ENCODE measurements at places on chromosomes 12 and 14.

DNA sequence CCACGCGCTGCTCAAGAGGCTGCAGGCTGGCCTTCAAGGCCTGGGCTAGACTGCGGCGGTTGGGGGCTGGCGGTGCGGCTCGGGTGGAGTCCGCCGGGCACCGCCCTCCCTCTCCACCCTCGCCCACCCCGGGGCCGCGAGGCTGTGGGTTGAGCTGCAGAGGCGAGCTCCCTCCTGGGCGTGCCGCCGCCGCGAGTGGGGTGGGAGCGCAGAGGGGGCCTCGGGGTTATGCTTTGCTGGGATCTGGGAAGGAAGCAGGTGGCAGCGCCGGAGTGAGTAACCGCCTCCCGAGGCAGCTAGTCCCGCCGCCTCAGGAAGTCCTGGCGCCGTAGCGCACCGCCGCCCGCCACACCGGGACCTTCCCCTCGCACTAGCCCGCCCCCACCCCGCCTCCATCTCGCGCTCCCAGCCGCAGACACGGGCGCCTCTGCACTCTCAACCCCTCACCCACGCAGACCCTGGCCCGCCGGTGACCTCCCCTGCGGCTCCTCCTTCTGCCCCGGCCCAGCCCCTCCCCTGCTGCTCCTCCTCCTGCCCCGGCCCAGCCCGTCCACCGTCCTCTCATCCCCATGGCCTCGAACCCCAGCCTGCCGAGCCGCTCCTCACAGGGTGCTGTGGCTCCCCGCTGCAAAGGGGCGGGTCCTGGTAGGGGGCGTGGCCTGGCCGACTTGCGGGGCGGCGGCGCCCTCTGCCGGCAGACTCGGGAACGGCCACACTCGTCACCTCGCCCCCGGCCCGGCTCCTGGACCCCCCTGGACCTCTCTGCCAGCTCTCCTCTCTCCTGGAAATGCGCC lies 16.6 kb downstream of the TAMALIN start:
- peak; percentile 92 for DNase-seq

GRCh38 chr14:74945261-74945851 lies 10.0 kb downstream of the PGF start:
- DNase-seq = peak; percentile 43

DNA sequence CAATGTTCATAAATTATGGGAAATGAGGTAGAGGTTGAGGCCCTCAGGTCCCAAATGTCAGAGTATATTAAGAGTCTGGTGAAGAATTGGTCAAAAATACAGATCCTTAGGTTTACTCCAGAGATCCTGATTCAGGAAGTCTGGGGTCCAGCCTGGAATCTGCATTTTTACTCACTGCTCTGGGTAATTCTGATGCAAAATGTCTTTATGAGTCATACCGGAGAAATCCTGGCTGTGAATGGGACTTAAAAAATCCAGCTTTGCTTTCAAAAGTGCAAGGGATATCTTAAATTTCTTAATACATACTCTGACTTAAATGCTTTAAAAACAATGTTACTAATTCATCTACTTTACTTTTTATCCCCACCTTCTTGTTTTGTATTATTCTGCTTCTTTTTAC lies 74.5 kb downstream of the FERMT2 start:
- DNase-seq = no peak

DNA sequence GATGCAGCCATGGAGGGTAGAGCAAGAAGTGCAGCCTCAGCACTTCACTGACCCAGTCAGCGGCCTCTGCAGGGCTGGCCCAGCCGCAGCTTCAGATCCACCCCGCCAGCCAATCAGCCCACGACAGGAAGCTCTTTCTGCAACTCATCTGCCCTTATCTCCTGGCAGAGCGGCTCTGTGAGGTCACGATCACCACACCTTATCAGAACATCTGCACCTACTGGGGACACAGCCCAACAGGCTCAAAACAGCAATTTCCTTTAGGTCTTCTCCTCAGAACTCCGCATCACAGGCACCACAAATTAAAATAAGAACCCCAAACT lies 287.3 kb downstream of the BCL11B start:
- DNase-seq = no peak

DNA sequence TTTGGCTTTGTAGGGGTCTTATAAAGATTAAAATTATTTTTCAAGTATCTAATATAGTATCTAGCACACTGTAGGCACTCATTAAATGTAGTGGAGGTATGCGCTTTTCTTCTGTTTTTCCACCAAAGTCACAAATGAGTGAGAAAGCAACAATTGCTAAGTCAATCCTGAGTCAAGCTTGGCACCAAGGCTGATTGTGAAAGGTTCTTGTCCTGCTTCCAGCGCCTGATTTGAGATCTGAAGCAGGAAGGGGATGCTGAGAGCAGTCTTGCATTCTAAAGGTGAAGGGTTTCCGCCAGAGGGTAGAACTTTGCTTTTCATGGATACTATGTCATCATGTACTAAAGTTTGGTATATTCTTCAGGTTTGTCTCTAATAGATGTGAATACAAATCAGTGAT lies 64.9 kb upstream of the DAAM1 start:
- no peak for DNase-seq

GRCh38 chr14:102445066-102445465 lies 64.5 kb downstream of the ANKRD9 start:
- no peak for DNase-seq

DNA sequence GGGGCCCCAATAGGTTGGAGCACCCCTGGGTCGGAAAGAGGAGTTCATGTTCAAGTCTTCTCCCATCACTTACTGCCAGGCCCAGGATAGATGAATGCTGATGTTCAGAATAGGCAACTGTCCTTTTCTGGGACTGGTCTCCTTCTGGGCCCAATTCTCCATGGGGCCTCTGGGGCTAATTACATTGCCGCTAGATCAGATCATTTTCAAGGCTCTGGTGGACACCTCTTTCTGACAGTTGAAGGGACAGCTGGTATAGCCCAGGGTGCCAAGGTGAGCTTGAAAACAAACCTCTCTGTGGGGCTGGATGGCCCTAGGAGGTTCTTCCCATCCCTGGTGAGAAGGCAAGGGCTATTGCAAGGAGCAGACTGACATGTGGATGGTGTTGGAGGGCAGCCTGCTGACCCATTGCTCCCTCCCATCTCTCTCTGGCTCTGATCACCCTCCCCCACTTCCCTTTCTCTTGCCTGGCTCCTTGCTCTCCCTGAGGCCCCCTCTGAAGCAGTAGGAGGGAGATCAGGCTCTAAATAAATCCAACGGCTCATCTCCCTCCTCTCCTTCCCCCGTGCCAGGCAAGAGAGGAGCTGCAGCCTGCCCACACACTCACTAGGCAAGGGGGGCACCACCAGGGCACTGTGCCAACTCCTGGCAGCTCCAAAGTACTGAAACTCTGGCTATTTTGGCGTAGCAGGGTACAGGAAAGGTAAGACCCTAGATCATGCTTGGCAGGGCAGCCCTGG lies 1.9 kb downstream of the CACNB3 start:
- DNase-seq = no peak

- DNase-seq = peak; percentile 87
Measured at GRCh38 chr14:30214461-30215090, 286.9 kb upstream of the PRKD1 start.

GRCh38 chr14:94244182-94244581 lies 48.9 kb downstream of the SERPINA10 start:
- peak; percentile 1 for DNase-seq

GRCh38 chr12:24038211-24038997 lies 88.9 kb upstream of the SOX5 start:
- no peak for DNase-seq

GRCh38 chr14:34665785-34666435 lies 36.0 kb upstream of the SNX6 start:
- DNase-seq = peak; percentile 39

GRCh38 chr14:67934862-67935261 lies 115.3 kb downstream of the RAD51B start:
- DNase-seq = no peak

GRCh38 chr14:71742485-71742884 lies 189.7 kb upstream of the RGS6 start:
- no peak for DNase-seq

- DNase-seq = peak; percentile 70
Measured at GRCh38 chr12:121781484-121781997, 11.9 kb downstream of the RHOF start.

DNA sequence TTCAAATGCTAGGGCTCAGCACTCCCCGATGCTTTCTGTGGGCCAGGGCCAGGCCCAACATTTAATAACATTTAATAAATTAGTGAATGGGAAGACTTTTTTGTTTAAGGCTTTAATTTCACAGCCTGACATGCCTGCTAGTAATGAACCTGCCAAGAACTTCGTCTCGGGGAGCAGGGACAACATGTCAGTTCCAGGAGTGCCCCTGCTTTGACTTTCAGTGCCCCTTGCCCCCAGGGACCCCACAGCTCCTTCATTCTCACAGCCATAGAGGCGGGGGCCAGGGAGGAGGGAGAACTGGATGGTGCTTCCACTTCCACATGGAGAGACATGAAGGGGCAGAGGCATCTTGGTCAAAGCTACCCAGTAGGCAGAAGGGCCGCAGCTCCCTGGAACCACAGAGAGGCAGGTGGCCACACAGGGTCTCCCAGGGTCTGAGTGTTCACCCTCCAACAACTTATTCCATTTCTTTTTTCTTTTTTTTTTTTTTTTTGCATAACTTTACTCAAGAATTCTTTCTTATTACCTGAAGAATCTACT lies 66.0 kb upstream of the DDX11 start:
- no peak for DNase-seq

- no peak for DNase-seq
Measured at GRCh38 chr14:65838565-65838964, 426.0 kb downstream of the FUT8 start.

DNA sequence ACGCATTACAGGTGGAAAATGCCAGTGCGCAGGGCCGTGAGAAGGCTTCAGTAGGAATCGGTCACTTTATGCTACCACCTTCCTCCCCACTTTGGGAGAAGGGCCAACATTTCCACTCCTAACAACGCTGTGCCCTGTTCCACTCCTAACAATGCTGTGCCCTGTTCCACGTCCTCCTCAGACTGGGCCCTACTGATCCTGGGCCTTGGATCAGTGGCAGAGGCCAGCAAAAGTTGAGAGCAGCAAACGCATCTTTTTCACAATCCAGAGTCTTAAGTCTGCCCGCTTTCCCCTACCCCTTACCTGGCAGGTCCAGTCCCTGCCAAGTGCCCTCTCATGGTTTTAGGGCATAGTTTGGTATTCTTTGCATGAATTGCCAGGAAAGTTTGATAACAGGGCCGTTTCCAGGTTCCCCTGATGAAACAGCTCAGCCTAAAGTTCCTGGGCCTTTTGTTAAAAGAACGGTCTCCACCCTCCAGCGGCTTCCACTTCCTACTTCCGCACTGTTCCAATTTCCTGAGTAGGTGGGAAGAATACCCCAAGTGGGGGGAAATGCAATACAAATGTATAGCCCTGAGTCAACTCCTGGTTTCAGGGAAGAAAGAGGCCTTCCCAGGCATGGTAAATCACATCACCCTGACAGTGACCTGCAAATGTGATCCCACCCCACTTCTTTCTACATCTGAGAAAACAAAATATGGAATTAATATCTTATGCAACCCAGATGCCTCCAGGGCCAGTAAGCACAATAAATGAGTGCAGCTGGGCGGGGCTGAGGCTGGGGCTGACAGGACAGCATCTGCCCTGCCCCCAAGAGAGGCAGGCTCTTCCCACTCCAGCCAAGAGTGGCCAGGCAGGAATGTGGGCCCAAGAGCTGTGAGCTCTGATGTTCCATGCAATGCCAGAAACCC lies 15.0 kb downstream of the KCTD10 start:
- DNase-seq = peak; percentile 75

GRCh38 chr14:76808990-76809389 lies 3.7 kb downstream of the ANGEL1 start:
- DNase-seq = no peak

- DNase-seq = no peak
Measured at GRCh38 chr12:71710276-71711125, 24.6 kb downstream of the TMEM19 start.

DNA sequence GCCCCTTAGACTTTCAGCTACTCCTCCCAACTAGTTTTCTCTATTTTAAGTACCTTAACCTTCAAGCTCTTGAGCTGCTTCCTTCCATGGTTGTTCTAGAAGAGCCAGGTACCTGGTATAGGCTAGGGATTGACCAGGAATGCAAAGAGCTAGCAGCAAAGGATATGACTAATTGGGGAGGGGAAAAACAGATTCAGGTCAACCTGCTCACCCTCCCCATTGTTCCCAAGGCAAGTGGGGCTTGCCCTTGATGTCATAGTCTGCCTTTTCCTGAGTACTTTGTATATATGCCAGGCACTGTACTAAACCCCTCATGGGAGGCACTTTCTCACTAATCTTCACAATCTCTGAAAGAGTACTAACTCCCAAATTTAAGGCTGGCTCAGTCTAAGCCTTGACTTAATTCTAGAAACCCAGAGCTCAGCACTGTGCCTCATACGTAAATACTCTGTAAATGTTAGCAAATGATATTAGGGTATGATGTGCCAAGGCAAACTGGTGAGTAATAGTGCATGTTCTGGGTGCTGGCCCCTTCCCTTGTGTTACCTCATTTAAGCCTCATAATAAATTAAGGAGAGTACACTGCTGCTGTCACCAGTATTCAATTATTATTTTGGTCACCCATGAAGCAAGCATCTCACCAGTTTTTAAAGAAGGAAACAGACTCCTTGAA lies 42.2 kb downstream of the SUDS3 start:
- DNase-seq = no peak

DNA sequence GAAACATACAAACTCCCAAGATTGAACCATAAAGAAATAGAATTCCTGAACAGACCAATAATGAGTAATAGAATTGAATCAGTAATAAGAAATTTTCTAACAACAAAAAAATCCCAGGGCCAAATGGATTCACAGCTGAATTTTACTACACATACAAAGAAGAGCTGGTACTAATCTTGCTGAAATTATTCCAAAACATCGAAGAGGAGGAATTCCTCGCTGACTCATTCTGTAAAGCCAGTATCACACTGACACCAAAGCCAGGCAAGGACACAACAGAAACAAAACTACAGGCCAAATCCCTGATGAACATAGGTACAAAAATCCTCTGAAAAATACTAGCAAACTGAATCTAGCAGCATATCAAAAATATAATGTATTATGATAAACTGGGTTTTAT lies 367.8 kb upstream of the CLEC14A start:
- DNase-seq = no peak

GRCh38 chr12:14946861-14947260 lies 8.5 kb upstream of the ERP27 start:
- no peak for DNase-seq

DNA sequence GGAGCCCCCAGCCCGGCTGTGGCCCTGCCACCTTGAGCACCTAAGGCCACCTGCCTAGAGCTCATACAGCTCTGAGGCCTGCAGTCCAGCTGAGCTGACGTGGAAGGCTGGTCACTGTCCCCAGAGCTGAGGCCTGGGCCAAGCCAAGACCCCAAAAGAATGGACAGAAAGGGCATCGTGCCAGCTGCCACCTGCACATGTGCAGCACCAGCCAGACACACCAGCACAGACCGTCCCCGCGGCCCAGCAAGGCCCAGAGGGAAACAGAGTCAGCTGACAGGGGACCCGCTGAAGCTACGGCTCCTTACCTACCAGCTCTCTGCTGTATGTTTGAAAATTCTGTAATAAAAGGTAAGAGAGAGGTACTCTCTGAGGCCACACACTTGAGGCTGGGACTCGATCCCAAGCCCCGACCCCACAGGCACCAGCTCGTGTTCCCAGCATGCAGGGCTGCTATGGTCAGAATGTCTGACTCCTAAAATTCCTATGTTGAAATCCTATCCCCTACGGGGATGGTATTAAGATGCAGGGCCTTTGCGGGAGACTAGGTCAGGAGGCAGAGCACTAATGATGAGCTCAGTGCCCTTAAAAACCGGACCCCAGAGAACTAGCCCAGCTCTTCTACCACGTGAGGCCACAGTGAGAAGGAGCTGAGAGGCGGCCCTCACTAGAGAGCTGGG lies 25.4 kb downstream of the BRF1 start:
- DNase-seq = peak; percentile 34

- peak; percentile 1 for DNase-seq
Measured at GRCh38 chr14:68547305-68548193, 245.3 kb downstream of the ZFP36L1 start.
